Fibroblast of lung (primary cell): ENCODE measurements at places on chromosomes 3 and 15. TPM values are rescaled to one million over a fixed set of nuclear protein-coding genes. Genes with fewer than 3 reads are reported as not detected.

PIAS1 gene
- total RNA-seq = 10.5 and 17.0 TPM in 2 replicates

RBP2 gene
- total RNA-seq = not detected in 2 replicates

P3H2 gene
- total RNA-seq = 4.6 and 20.5 TPM in 2 replicates

CIDEC gene
- total RNA-seq = 0.17 TPM in 1 of 2 replicates, not detected in the other

IQCF5 gene
- total RNA-seq = not detected in 2 replicates

NAALADL2 gene
- 5.6 and 11.6 TPM in 2 replicates for total RNA-seq

TP63 gene
- total RNA-seq = under 0.01 TPM in 1 of 2 replicates, not detected in the other

CPN2 gene
- not detected in 2 replicates for total RNA-seq

EPHA6 gene
- under 0.01 TPM in 1 of 2 replicates, not detected in the other for total RNA-seq

CD200 gene
- total RNA-seq = 0.17 and 0.26 TPM in 2 replicates

CACNA1D gene
- total RNA-seq = 0.17 and 0.77 TPM in 2 replicates

XCR1 gene
- total RNA-seq = under 0.01 TPM in 1 of 2 replicates, not detected in the other

GRCh38 chr3:133941415-133941821 lies 45.7 kb upstream of the RAB6B start:
- DNase-seq = peak; percentile 73

DNA sequence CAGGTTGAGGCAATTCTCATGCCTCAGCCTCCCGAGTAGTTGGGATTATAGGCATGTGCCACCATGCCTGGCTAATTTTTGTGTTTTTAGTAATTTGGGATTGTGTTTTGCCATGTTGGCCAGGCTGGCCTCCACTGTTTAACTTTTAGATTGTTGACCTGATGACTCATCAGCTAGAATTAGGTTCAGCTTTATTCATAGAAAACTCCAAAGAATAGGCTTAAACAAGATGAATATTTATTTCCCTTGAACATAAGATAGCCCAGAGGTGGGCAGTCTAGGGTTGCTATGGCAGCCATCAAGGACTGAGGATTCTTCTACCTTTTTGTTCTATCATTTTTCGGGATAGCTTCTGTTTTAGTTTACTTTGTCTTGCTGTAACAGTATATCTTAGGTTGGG lies 99.6 kb upstream of the SELENOK start:
- no peak for DNase-seq

DNA sequence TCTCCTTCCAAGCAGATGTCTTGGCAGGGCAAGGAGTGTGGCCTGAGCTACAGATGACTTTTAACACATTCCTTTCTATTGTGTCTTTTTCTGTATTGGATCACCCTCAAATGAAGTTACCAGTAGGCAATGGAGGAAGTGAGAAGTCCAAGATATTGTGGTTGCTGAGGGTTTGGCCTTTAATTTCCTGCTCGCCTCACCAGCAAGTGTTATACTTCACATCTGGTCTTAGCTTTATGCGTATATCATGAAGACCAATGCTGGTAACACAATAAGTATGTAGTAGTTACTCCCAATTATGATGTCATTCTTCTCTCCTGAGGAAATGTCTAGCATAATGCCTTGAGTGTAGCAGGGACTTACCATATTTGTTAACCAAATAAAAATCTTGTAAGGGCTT lies 179.9 kb downstream of the ZIC1 start:
- no peak for DNase-seq

GRCh38 chr3:64295594-64295993 lies 70.3 kb upstream of the PRICKLE2 start:
- DNase-seq = peak; percentile 93

DNA sequence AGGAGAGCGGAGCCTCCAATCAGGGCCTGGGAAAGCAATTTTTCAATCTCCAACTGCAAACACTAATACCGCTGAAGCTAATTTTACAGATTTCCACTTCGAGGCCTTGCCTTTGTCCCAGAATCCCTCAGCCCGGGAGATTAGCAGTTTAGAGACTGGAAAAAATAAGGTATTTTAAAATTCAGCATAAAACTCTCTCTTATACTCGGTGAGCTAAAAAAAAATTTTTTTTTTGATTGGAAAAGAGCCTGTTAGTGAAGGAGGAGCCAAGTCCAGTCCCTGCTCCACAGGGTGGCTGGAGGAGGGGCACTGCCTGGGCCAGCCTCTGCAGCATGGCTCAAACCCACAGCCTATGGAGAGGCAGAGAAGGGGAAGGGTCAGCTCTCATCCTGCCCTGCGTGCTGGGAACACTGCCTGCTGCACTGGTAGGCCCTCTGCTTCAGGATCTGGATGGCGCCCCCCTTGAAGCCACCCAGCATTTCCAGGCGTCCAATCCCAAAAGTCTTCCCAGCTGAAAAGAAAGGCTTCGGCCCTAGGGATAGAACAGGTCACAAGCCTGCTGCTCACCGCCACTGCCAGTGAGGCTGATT lies 48.9 kb downstream of the CACNA2D2 start:
- DNase-seq = no peak

- DNase-seq = no peak
Observed at GRCh38 chr3:194446172-194446571, 40.6 kb downstream of the ATP13A3 start.

GRCh38 chr3:106573605-106574004 lies 704.8 kb upstream of the CBLB start:
- DNase-seq = no peak

DNA sequence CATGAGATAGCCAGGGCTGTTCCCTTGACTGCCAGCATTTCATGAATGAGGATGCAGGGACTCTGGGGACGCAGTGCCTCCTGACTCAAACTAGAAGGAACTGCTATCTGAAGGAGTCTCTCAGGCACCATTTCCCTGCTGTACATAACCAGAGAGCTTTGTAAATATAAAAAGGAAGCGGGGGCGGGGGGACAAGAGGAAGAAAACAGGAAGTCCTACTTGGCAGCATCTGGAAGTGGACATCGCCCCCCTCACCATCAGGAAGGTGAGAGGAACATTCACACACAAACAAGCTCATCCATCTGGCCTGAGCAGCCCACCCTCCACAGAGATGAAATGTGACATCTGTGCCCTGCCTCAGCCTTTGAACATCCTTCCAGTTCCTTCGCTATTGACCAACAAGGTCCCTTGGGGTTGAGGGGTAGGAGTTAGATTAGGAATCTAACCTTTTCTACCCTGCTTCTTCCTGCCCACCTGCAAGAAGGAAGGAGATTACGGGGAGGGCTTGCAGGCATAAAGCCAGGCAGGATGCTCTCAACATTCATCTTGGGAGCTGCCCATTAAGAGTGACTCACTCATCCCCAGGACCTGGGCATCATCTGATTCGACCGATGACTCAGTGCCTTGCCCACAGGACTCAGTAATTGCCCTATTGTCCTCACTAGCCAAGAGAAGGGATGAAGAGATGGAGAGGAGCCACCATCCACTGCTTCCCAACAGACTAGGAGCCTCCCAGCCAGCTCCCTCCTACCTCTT lies 31.9 kb downstream of the SH3BP5 start:
- DNase-seq = peak; percentile 88

DNA sequence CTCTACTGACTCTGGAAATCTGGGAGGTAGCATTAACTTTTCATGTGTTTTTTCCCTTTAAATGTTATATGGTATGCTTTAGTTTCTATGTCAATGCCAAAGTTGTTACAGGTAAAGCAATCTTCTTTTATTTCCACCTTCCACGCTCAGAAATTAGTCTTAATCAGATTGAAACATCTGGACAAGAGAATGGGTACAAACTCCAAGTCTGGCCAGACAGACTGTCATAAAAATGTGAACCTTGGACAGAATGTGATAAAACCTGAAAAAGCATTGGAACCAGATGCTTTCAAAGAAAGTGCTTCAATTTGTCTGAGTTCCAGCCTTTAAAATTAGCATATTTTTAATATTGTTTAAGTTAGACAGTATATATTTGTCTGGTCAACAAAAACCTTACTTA lies 110.7 kb upstream of the P2RY1 start:
- no peak for DNase-seq

DNA sequence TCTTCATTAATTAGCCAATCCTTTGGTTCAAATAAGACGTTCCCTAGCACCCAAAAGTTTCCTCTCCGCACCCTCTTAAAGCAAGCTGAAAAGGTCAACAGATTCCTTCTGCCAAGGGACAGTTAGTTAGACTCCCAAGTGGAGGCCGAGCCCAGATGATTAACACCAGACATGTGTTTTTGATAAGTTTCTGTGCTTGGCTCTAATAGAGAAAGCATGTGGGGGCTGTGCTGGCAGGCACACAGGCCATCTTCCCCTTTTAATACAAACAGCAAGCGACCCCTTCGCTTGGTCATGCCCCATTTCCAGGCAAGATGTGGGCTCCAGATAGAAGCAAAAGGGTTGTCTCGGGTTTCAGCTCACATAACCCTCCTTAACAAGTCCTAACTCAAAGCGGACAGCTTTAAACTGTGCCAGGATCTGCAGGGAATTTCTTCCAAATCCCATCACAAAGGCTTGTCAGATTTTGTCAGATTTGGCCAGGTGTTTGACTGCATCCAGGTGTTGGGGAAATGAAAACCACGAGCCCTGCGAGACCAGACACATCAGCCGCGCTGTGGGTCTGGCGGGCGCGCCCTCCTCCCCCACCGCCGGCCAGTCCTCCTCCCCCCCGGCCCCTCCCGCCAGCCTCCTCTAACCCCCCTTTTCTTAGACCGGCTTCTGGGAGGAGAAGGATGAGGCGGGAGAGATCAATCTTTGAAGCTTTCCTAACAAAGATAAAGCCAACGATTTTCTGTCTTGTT lies 3.3 kb downstream of the HES1 start:
- no peak for DNase-seq

DNA sequence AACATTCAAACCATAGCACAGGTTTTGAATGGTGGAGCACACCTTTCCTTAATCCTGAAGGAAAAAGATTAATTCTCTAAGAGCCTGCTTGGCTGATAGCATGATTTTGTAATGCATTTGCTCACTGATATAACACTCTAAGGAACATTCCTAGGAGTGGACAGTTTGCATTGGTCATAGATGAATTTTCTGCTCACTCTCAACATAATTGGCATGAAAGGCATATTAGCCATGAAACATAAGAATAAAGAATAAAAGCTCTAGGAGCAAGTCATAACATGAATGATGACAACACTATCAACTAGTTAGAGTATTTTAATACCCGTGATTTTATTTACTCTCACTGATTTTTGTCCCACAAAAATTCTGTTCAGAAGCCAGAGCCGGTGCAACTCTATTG lies 34.3 kb upstream of the LRTM1 start:
- DNase-seq = peak; percentile 36

- DNase-seq = no peak
Observed at GRCh38 chr3:158839966-158840365, 38.1 kb downstream of the MFSD1 start.

GRCh38 chr3:112606098-112606497 lies 34.8 kb downstream of the CCDC80 start:
- peak; percentile 18 for DNase-seq

DNA sequence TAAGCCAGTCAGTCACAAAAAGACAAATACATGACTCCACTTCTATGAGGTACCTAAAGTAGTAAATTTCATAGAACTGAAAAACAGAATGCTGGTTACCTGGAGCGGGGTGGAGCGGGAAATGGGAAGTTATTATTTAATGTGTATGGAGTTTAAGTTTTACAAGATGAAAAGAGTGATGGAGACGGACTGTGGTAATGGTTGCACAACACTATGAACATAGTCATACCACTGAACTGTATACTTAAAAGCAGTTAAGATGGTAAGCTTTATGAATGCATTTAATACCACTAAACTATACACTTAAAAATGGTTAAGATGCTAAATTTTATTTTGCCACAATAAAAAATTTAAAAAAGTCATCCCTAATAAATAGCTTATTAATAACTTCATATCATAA lies 23.2 kb downstream of the SFMBT1 start:
- DNase-seq = no peak

DNA sequence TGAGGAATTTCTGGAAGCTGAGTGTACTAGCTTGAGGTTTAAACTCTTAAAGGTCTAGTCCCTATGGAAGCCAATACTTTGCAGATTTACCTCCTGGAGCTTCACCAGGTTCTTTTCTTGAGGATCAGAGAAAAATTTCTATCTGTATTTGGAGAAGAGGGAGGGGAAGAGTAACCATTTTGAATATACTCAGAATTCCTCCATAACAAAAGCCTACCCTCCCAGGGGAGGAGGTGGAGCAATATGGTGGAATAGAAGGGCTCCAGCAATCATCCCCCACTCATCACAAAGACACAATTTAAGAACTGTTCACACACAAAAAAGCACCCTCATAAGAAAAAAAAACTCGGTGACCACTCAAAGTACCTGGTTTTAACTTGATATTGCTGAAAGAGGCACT lies 36.0 kb upstream of the PEX5L start:
- no peak for DNase-seq

DNA sequence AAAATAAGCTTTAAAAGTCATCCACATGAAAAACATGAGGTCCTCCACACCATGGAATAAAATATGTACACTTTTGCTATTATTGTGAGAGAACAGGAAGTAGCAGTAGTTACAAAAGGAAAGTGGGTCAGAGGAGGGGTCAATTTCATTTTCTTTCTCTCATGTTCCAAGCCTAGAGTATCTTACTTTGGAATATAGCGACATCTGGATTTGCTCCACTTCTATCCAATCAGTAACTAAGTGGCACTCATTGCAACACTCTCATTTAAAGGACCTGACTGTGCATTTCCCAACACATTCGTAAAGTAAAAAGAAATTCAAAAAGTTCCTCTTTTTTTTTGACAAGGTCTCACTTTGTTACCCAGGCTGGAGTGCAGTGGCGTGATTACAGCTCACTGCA lies 637.3 kb downstream of the TUSC7 start:
- DNase-seq = no peak

DNA sequence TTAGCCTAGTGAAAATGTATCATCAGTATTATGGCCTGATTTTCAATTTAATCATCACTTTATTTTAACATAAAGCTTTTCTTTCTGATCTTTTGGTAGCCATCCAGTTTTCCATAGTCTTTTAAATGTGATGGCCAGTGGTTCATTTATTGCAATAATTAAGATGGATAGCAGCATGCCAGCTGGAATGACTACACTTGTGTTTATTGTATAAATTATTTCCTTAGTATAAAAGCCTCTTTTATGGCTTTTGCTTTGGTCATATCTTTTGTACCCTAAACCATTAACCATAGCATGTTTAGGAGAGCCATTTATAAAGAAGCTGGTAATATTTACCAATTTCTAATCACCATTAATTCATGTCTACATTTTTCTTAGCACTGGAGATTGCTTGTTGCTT lies 31.7 kb downstream of the ALCAM start:
- no peak for DNase-seq

DNA sequence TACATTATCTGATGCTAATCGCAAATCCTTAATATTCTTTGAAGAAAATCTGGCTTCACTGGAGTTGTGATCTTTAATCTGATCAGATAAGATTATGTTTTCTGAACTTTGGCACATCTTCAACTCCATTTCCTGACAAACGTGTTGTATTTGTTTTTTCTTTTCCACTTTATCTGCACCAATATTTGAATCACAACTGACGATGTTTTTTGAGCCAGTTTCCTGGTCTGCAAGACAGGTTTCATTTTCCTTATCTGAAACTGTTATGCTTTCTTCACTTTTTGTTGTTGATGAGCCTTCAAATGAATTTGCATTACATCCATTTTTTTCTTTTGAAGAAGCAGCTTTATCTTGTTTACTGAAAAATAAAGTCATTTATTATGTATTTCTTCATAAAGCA lies 101.5 kb downstream of the ZNF280D start:
- DNase-seq = no peak

GRCh38 chr3:196793246-196793645 lies 53.6 kb downstream of the PAK2 start:
- peak; percentile 66 for DNase-seq

GRCh38 chr15:55110446-55110845 lies 86.3 kb downstream of the RSL24D1 start:
- no peak for DNase-seq

- DNase-seq = peak; percentile 74
Observed at GRCh38 chr3:55885721-55886120, 398.6 kb upstream of the WNT5A start.
